ENCODE measurements at places on chromosomes 12 and 14. TPM values are rescaled to one million over a fixed set of nuclear protein-coding genes. Genes with fewer than 3 reads are reported as not detected.

The ARG2 gene
- total RNA-seq, result 8.9 TPM

The PITPNM2 gene
- total RNA-seq, result 14.2 TPM

The NOXRED1 gene
- 0.72 TPM for total RNA-seq

The PARPBP gene
- total RNA-seq, result 5.8 TPM

The DCP1B gene
- 16.5 TPM for total RNA-seq

The EFS gene
- 6.5 TPM for total RNA-seq

The CIDEB gene
- not detected for total RNA-seq

The EMC9 gene
- 18.5 TPM for total RNA-seq

The NELL2 gene
- total RNA-seq, result 0.53 TPM

The KRT84 gene
- total RNA-seq, result not detected

The RDH16 gene
- 0.32 TPM for total RNA-seq

The SERPINA1 gene
- 0.98 TPM for total RNA-seq

The PTPN21 gene
- 30.1 TPM for total RNA-seq

The TMEM132C gene
- not detected for total RNA-seq

The NCKAP5L gene
- total RNA-seq, result 60.4 TPM

The ARHGAP9 gene
- 2.5 TPM for total RNA-seq

The LHX5 gene
- not detected for total RNA-seq

The SIVA1 gene
- total RNA-seq, result 46.4 TPM

The BLOC1S1 gene
- total RNA-seq, result 49.2 TPM

The ADCY6 gene
- 28.9 TPM for total RNA-seq

The C14orf39 gene
- 2.1 TPM for total RNA-seq

The JAG2 gene
- total RNA-seq, result 6.6 TPM

The KRT72 gene
- not detected for total RNA-seq

The RHOJ gene
- total RNA-seq, result 29.6 TPM

The NRXN3 gene
- total RNA-seq, result 18.0 TPM

The KRT71 gene
- not detected for total RNA-seq

The CLEC6A gene
- total RNA-seq, result not detected

The NEUROD4 gene
- not detected for total RNA-seq

The PRH2 gene
- not detected for total RNA-seq

The ANO2 gene
- 0.93 TPM for total RNA-seq

The TEAD4 gene
- 13.0 TPM for total RNA-seq

The GUCY2C gene
- 0.09 TPM for total RNA-seq

The DBX2 gene
- total RNA-seq, result not detected

The ABCC9 gene
- total RNA-seq, result 0.36 TPM

The C12orf56 gene
- total RNA-seq, result not detected

The OS9 gene
- total RNA-seq, result 215 TPM

The BCL11B gene
- total RNA-seq, result 1.1 TPM

The SERPINA10 gene
- not detected for total RNA-seq

The KRT4 gene
- total RNA-seq, result not detected

The TRIM9 gene
- 4.7 TPM for total RNA-seq

The HAL gene
- 0.10 TPM for total RNA-seq

The CCDC88C gene
- total RNA-seq, result 12.4 TPM

The GSC gene
- not detected for total RNA-seq

The PMCH gene
- not detected for total RNA-seq

The GPD1 gene
- 0.59 TPM for total RNA-seq

The SLIRP gene
- total RNA-seq, result 189 TPM

The IGFBP6 gene
- total RNA-seq, result 26.3 TPM

The INHBC gene
- total RNA-seq, result not detected

The VRTN gene
- total RNA-seq, result 0.14 TPM

The RNF212B gene
- total RNA-seq, result not detected

The MORN3 gene
- 0.70 TPM for total RNA-seq

The HOXC4 gene
- total RNA-seq, result not detected

The GZMH gene
- not detected for total RNA-seq

The LTBP2 gene
- 196 TPM for total RNA-seq
